ENCODE measurements at places on chromosomes 1 and 21.
A peak's percentile ranks its signal among the peaks of the same experiment; 100 is the strongest.

DNA sequence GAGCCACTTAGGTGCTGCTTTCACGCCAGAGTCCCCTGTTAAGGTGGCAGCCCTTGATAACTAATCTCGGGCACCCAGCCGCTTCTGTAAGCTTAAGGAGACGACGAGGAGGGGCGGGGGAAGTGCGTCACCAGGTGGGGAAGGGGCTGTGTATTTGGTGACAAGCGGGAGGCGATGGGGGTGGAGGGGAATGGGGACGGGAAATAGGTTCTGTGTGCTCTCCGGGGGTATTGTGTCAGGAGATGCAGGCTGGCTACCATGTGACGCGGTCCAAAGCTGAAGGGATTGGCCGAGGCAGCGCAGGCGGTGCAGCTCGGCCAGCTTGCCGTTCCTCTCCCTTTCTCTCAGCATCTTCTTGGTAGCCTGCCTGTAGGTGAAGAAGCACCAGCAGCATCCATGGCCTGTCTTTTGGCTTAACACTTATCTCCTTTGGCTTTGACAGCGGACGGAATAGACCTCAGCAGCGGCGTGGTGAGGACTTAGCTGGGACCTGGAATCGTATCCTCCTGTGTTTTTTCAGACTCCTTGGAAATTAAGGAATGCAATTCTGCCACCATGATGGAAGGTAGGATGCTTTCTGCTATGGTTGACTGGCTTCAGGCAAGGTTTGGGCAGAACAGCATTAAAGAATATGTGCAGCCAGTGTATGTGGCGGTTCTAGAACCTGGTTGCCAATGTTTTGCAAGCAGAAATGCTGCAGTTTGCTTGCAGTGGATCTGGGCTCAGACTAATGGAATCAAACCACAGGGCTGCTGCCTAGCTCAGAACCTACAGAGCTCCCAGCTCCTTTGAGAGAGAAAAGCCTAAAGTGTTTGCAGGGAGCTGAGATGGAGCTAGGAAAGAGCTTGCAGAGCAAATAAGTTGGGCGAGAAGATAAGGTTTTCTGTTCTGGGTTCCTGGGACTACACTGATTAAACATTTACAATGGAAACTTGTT is at the start of gene SGIP1:
Gene SGIP1, plus strand, starts transcription at position 350 of the 937 bp plus-strand sequence. Its CDS starts 206 bp downstream, at position 556.
- DNase-seq = no peak

DNA sequence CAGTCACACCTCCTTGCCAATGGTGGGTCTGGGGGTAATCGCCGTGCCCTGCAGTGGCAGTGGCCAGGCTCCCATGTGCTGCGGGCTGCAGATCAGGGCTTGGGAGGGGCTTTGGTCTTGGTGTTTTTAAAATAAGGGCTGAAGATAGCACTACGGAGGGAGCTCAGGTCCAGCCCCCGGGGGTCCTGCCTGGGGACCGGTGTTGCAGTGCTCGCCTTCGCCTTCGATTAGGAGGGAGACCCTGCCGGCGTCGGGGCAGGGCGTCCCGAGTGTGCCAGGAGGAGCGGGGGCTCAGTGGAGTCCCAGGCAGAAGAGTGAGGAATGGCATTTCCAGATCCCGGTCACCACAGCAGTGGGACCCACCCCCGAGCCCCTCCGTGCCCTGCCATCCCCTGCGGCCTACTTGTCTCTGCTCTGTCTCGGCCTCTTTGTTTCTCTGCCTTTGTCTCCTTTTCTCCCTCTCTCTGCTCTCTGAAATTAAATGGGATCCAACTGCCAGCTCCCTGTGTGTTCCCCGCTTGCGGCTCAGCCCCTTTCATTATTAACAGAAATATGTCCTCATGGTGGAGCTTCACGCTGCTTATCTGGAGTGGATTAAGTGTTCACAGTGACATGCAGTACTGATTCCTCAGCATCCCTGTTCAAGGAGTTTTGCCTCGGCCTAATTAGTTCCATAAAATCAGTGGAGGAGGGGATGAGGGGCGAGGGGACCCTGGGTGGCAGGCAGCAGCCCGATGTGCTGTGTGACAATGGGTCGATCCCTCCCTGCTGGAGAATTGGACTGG is 44.4 kb downstream of the DMRTB1 start:
- DNase-seq = no peak

DNA sequence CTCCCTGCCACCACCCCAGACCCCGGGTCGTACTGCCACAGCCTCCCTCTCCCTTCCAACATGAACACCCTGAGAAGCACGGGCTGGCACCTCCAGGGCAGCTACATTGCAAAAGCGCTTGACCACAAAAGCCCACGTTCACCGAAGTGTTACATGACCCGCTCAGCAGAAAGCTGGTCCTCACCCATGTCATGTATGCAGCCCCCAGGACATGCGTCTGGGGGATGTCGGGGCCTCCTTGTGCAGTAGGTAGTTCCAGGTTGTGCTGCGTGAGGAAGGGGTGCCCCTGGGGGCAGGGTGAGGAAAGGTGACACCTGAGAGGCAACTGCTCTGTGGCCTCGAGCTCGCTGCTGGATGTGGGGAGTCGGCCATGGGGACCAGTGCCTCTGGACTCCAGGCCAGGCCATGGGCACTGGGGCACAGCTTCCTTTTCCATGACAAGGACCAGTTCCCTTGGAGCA is 102.0 kb upstream of the C1orf174 start:
- DNase-seq = no peak

DNA sequence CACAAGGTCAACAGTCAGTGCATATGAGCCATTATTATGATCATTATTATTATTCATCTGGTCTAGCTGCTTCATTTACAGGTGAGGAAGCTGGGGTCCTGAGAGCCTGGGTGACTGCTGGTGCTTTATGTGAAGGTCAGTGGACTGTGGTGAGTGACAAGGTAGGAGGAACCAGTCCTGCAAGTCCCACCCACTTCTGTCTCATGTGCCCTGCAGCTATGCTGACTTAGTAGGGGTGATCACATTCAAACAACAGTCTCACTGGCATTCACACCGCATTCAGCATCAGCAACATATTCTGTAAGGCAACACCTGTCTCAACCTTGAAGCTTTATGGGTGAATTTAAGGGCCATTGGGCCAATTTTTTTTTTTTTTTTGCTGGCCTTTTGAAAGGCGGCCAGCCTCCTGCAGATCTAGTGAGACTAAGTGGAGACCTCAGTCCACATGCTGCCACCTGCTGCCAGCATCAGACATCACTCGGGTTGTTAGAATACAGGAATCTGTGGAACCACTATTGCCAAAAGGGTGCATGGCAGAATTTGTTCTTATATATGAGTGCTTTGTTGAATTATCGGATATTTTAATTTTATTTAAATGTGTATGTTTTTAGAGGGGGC is 59.9 kb upstream of the CACNA1E start:
- peak; percentile 36 for DNase-seq

DNA sequence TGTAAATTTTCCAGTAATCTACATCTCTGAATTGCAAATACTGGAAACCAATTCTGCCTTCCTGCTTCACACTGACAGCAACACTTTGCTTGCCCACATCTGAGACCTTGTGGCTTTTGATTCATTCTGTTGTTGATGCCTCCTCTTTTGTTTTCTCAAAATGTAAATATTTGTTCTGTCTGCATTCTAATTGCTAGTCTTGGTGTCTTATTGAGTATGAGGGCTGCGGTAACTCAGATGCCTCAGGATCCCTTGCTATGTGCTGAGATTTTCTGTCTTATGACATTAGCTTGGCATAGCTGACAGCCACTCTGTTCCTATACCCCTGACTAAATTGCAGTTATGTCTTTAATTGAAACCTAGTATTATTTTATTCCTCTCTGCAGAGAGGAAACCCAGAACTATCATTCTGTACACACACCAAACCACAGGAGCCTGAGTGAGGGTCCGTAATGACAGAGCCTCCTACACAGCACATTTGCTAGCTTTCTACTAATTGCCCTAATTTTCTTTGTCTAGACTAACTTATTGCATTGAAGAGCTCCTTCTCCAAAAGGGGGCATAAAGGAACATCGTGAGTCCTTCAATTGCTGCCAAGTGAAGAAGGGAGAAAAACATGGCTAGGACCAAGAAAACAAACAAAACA is 72.1 kb downstream of the GREM2 start:
- DNase-seq = no peak

DNA sequence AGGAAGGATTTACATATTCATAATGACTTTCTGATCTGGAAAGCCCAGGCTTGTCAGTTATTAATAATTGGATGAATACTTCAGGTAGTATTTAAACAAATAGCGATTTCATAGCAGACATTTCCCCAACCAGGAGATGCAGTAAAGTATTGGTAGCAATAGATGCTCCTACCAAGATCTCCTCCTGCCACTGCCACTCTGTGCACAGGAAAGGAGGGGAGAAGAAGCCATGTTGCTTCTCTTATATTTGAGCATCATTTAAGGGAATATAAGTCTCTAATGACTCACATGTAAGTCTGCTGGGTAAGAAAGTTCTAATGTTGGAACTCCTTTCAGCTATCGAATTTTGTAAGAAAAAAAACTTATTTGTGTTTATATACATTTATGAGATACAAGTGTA is 420 bp upstream of the IFI16 start:
- DNase-seq = no peak

DNA sequence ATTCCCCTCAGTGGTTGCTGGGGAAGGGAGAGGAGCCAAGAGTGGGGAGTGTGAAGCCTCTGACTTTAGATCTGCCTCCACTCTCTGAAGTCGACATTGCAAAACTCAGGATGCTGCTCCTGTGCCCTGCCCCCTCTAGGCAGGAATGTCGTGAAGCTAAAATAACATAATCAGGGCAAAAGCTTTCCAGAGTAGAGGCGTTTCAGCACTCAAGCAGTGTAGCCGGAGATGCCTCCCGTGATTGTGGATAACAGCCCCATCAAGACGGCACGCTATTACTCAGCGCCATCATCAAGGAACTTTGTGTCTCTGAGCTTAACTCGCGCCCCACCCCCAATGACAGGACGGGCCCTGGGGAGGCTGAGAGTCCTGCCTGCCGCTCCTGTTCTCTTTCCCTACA is 60.0 kb downstream of the FBXO2 start:
- DNase-seq = peak; percentile 10

DNA sequence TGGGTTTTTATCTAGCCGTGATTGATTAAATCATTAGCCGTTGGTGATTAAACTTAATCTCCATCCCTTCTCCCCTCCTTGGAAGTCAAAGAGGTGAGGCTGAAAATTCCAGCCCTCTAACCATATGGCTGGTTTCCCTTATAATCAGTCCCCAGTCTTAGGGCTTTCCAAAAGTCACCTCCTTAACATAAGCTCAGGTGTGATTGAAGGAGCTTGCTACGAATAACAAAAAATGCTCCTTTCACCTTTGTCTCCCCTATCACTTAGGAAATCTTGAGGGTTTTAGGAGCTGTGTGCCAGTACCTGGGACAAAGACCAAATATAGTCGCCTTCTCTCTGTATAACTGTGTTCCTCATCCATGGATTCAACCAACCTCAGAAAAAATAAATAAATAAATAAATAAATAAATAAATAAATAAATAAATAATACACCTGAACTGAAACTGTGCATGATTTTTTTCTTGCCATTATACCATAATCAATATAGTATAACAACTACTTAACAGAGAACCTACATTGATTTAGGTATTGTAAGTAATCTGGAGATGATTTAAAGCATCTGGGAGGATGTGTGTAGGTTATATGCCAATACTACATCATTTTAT is 82.2 kb downstream of the PAPPA2 start:
- no peak for DNase-seq

DNA sequence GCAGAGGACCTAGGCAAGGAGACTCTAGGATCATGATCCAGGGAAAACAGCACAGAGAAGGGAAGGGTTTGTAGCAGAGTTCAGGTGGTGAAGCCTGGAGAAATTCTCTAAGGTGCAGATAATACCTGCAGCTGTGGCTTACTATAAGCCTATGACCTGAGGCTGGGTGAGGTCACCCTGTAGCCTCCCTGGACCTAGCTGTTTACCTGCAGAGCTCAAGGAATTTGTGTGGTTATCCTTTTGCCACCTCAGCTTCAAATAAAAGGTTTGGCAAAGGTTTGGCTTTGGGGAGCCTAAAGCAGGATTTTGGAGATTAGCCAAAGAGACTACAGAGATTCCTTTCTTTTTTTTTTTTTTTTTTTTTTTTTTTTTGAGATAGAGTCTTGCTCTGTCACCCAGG is 79.5 kb upstream of the ZNF648 start:
- no peak for DNase-seq

Measured in HCT116 (cell line).